ENCODE measurements at places on chromosomes 3 and 15.

GRCh38 chr15:59632714-59633113 is 21.1 kb downstream of the GCNT3 start:
- DNase-seq, result no peak

DNA sequence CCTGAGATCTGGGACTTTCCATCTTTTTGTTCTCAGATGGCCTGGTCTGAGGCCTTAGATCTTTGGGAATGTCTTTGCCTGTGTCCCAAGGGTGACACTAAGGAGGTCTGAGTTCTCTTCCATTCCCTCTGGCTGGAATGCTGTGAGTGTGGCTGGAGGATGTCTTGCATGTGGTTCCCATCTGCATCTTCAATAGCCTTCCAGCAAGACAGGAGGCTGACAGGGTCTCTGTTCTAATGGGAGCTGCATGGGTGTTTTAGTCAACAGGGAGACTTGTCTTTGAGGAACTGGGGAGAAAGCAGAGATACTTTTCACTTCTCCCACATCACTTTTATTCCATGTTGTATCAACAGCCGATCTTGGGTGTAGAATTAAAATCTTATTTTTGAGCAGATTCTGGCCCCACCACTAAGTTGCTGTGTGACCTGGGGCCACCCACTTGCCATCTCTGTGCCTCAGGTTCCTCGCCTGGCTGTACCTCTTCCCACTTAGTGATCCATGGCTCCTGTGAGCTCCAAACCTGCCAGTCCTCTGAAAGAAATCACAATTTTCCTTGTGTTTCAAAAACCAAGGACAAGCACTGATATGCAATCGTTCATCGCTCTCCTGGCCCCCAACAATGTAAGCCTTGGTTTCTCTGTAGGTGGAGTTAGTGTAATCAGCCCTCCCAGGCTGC is 75.2 kb downstream of the LSM3 start:
- no peak for DNase-seq

DNA sequence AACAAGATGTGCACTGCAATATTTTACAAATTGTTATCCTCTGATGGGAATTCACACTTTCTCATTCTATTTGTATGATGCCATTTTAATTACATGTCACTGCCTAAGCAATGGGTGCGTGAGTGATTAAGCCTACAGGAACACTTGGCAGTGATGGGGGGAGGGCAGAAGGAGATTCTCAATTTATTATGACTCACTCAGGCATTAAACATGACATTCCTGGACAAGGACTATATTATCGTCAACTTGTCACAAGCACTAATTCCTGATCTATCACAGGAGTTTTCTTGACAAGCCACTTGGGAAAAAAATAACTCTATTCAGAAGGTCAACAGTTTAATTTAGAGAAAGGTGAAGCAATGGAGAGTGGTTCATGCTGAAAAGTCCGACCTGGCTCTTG is 556.8 kb downstream of the NSUN3 start:
- no peak for DNase-seq

DNA sequence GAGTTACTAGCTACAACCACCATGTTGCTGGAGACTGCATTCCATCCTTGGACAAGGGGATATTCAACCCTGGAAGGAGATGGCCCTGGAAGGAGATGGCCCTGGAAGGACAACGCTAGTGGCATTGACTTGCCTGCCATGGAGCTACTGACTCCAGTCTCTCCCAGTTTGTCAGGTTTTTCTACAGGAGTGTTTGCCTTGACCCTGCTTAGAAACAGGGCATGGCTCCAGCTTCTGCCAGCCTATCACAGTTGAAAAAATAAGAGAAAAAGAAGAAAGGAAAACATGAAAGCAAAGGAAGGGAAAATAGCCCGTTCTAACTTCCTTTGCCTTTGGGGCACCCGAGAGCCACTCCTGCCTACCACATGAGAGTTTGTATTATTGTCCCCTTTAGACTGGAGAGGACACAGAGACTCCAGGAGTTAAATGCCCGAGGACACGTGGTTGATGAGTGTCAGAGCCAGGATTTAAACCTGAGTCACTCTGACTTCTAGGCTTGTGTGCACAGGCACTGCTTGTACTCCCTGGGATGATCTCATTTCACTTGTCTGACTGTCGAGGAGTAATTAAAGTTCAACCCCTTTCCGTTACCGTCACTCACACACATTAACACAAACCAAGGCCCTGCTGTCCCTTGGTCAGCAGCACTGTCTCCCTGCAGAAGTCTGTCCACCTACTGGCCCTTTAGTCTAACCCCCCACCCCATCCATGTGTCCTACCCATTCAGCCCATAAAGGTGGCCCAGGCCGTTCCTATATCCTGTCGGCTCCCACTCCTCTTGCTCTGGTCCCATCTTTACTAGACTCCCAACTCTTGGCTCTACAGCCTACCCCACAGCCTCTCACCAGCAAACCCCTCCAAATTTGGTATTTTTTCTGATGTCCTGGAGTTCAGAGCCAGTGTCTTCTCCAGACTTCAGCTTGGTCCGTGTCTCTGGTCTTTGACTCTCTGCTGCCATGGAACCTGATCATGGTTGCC is 46.1 kb downstream of the C2CD4A start:
- DNase-seq, result no peak

GRCh38 chr3:29978036-29978435 is 628.4 kb upstream of the TGFBR2 start:
- DNase-seq, result no peak

DNA sequence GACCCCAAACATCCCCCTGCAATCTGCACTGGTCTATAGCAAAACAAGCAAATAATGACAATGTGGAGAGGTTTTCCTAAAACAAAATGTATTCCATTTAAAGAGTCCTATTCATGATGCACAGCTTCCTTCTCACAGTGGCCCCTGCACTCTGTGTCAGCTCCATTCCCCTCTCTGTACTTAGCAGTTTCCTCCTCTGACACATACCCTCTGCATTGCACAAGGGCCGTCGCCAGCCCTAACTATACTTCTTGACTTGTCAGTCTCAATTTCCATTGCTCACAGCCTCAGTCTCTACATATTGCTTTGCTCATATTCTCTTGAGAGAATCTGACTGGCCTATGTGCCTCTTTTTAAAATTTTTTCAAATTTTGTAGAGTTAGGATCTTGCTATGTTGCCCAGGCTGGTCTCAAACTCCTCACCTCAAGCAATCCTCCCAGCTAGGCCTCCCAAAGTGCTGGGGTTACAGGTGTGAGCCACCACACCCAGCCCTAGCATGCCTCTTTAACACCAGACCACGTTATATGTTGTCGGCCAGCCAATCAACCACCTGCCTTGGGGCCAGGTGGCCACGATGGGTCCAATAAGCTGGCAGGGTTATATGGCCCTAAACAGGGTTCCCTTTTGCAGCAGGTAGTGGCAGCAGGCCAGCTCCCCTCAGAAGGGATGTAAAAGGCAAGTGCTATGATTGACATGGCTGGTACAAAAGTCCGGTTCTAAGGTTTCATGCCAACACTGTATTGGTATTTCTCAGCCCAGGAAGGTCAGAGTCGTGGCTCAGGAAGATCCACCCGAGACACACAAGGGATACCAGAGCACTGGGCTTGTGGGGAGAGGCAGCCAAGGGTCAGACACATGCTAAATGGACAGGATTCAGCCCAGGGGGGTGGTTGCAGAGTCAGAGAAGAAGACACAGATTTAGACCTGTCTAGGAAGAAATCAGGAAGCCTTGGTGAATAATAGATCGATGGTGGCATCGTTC is 59.0 kb upstream of the SMAD3 start:
- DNase-seq, result no peak

- DNase-seq, result no peak
Observed at GRCh38 chr3:143657391-143657790, 190.9 kb downstream of the SLC9A9 start.

DNA sequence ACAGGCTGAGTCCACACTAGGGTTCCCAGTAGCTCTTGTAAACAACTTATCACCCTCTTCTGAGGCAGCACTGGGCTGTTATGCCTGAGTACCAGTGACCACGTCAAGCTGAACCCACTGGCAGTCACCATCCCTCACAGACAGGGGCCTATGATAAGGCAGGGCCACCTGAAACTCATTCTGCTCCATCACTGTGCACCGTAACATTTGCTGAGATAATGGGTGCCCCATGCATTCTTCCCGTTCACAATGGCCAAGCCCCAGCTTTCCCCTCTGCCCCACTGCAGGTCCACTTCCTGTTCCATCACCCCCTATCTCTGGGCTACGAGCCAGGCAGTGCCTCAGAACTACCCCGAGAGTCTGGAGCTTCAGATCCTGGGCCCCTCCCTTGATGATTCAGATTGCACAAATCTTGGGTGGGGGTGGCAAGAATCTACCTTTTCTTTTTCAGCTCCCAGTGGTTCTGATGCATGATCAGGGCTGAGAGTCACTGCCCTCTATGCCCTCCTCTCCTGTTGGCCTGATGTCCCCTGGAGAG is 158.0 kb downstream of the RAB11A start:
- DNase-seq, result no peak

GRCh38 chr15:48507416-48508065 is 138.0 kb downstream of the FBN1 start:
- DNase-seq, result no peak

GRCh38 chr3:114456742-114457141 is 162.9 kb downstream of the TIGIT start:
- no peak for DNase-seq

GRCh38 chr15:75346796-75347221 is at the start of gene NEIL1:
NEIL1 (plus strand) TSS chr15:75347039; CDS start chr15:75348906, 1,867 bp downstream.
- DNase-seq, result no peak

GRCh38 chr3:106010829-106011228 is 142.0 kb upstream of the CBLB start:
- DNase-seq, result no peak

GRCh38 chr3:153628591-153628990 is 466.6 kb downstream of the RAP2B start:
- DNase-seq, result no peak

GRCh38 chr15:95857124-95857757 is 473.3 kb upstream of the NR2F2 start:
- DNase-seq, result no peak

- peak; percentile 100 for DNase-seq
Observed at GRCh38 chr3:9731206-9732079, at the start of gene BRPF1. BRPF1 (plus strand) TSS chr3:9731735; CDS start chr3:9734141, 2,406 bp downstream.

- DNase-seq, result no peak
Observed at GRCh38 chr15:62564886-62565633, 400.0 kb upstream of the C2CD4B start.

GRCh38 chr15:54288049-54288448 is 309.8 kb downstream of the UNC13C start:
- no peak for DNase-seq

DNA sequence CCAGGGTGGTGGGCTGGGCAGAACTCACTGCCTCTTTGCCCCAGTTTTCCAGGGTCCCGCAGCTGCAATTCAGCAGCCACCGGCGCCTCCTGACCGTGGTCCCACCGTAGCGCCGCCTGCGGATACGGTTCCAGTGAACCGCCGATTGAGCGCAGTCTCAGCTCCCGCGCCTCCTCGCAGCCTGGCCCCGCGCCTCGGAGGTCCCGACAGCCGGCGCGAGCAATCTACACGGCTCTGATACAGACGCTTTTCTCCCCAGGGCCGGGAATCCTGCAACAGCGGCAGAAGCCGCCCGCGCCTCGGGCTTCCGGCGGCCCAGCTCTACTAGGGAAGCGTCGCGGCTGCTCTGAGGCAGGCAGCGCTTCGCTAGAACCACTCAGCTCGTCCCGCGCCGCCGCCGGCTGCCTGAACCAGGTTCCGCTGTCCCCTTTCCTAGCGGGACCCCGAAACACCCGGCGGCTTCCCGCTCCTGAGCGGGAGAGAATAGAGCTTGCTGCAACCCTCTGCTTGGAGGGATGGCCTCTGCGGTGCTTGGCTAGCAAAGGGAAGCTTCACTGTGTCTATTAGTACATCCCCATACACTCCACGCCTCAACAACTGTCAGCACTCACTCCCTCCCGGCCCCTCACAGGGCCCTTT is 3.1 kb downstream of the FOXL2NB start:
- no peak for DNase-seq

- no peak for DNase-seq
Observed at GRCh38 chr3:112379020-112379690, 46.2 kb downstream of the CD200 start.

DNA sequence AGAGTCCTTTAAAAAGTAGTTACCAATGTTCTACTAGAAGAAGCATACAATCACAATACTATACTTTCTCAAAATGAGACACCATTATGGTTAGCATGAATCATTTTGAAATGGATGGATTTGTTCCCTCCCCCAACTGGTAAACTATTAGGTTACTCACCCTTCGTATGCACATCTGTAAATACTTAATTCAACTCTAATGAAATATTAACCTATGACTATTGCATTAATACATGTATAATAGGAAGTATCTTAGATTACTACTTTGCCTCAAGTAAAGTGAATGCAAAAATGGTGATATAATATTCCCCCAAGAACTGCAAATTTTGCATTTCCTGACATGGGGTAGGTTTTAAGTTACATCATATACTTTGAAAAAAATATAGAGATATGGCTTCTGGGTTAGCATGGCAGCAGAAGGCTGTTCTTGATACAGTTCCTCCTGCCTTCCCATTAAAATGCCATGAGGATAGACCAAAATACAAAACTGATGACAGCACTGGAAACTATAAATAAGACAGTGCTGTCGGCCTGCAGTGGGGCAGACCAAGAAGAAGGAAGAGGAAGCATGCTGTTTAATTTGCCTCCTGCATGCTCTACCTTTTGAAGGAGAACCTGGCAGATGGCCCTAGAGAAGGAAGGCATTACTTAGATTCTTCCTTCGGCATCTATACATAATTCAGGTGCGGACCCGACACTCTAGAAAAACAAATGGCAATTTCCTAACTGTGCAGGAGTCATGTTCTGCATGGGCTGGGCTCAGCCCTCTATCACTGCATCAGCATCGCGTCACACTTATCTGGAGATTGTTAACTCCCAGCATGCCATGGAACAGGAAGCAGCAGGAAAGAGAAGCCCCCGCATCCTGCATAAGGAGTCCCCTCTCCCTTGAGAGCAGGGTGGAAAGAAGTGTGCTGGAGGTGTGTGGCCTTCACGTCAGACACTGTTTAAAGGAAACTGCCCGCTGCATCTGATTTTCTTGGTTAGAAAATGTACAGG is 41.8 kb upstream of the NEO1 start:
- no peak for DNase-seq

Data from spleen (tissue), 13 donors.